ENCODE measurements at places on chromosomes 1 and 21. TPM values are rescaled to one million over a fixed set of nuclear protein-coding genes. Genes with fewer than 3 reads are reported as not detected.

The MARK1 gene
- total RNA-seq: 11.8 TPM

- H3K27me3 ChIP-seq: no peaks in the 10 kb centered on the region
- H3K36me3 ChIP-seq: no peaks in the 10 kb centered on the region
- DNase-seq: no peak
- H3K4me1 ChIP-seq: peaks cover 4% of the 10 kb centered on the region
- no peak overlapping the region for H3K4me3 ChIP-seq
Observed at GRCh38 chr1:235027076-235027861, 101.4 kb downstream of the TOMM20 start.

The KRTAP19-5 gene
- total RNA-seq: not detected

DNA sequence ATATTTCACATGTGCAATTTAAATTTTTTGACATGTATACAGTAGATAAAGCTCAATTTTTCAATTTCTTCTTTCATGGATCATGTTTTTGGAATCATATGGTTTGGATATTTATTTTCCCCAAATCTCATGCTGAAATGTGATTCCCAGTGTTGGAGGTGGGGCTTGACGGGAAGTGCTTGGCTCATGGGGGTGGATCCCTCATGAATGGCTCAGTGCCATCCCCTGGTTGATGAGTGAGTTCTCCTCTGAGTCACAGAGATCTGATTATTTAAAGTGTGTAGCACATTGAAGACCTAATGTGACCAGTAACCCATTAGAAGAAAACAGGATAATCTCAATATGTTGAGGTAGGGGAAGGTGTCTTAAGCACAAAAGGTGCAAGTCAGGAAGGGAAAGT lies 9.1 kb upstream of the IFI16 start:
- H3K27ac ChIP-seq: peak overlapping the region; percentile 97
- no peak for DNase-seq
- H3K4me1 ChIP-seq: peaks cover 32% of the 10 kb centered on the region
- H3K36me3 ChIP-seq: no peaks in the 10 kb centered on the region
- no peaks in the 10 kb centered on the region for H3K27me3 ChIP-seq

GRCh38 chr1:208135354-208135753 lies 108.8 kb downstream of the PLXNA2 start:
- no peak overlapping the region for H3K4me3 ChIP-seq
- DNase-seq: no peak
- no peaks in the 10 kb centered on the region for H3K36me3 ChIP-seq
- peaks cover 7% of the 10 kb centered on the region for H3K27me3 ChIP-seq
